ENCODE measurements at places on chromosomes 12 and 14. TPM values are rescaled to one million over a fixed set of nuclear protein-coding genes. Genes with fewer than 3 reads are reported as not detected.

The PRH2 gene
- total RNA-seq: not detected

The SLC8A3 gene
- total RNA-seq: not detected

The OTX2 gene
- not detected for total RNA-seq

The CD69 gene
- total RNA-seq: 0.98 TPM

The ETFBKMT gene
- 1.5 TPM for total RNA-seq

The SYNDIG1L gene
- total RNA-seq: not detected

The MLH3 gene
- total RNA-seq: 17.0 TPM

The DEPDC4 gene
- 2.6 TPM for total RNA-seq

The ARG2 gene
- 1.1 TPM for total RNA-seq

The SLC25A21 gene
- total RNA-seq: 2.1 TPM

The HNRNPC gene
- 537 TPM for total RNA-seq

The HHIPL1 gene
- 2.1 TPM for total RNA-seq

The SOAT2 gene
- total RNA-seq: not detected

The TMEM179 gene
- 3.4 TPM for total RNA-seq

The C14orf39 gene
- 0.08 TPM for total RNA-seq

The RERGL gene
- not detected for total RNA-seq

The CCDC177 gene
- total RNA-seq: not detected

The PRPF40B gene
- 26.3 TPM for total RNA-seq

The FOXA1 gene
- total RNA-seq: 8.7 TPM

The ZNF891 gene
- 2.2 TPM for total RNA-seq

The OR4E2 gene
- total RNA-seq: not detected

The SIX6 gene
- total RNA-seq: not detected

The RPL10L gene
- total RNA-seq: not detected

The ARHGDIB gene
- total RNA-seq: 1.6 TPM

The ASCL1 gene
- not detected for total RNA-seq

The FIGNL2 gene
- 0.23 TPM for total RNA-seq

The FOXG1 gene
- total RNA-seq: not detected

The CLEC4D gene
- not detected for total RNA-seq

The CBLN3 gene
- 1.0 TPM for total RNA-seq

The KRAS gene
- 33.1 TPM for total RNA-seq

The FLVCR2 gene
- 9.7 TPM for total RNA-seq

The DHRS2 gene
- 1.0 TPM for total RNA-seq

The NRL gene
- 1.4 TPM for total RNA-seq

The GPRC5A gene
- 648 TPM for total RNA-seq

The HOXC12 gene
- 5.1 TPM for total RNA-seq

The ATP2B1 gene
- 64.5 TPM for total RNA-seq

The TMX1 gene
- 34.9 TPM for total RNA-seq

The SLC7A8 gene
- total RNA-seq: 0.90 TPM

The GNB3 gene
- 0.21 TPM for total RNA-seq

Data from Panc1 (cell line).